ENCODE measurements at places on chromosomes 5 and 9.

DNA sequence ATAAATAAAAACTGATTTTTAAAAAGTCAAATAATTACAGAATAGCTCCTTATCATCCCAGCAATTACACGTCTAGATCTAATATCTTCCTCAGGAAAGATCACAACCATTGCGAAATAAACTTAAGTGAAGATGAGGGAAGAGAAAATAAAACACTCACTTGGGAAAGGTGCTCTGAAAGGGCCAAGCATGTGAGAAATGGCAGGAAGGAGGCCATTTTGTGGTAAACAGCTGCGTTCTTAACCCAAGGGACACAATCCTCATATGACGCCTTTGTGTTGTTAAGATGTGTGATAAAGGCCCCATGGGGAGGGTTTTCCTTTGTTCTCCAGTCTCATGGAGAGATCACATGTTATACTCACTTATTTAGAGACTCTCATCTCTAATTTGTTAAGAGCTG lies 32.5 kb downstream of the JAKMIP2 start:
- no peak for DNase-seq

DNA sequence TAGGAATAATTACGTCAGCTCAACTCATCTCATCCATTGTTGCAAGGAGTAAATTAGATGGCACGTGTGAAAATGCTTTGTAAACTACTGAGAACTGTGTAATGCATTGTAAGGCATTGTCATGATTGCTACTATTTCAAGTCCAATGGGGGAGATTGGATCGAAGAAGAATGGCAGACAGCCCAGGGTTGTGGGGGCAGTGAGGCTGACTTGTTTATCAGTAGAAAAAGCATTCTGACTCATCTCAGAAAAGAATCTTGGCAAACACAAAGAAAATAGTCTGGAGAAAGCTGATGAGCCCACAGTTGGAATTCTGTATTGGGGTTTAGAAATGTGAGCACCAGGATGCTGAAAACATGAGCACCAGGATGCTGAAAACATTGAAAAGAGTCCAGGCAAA lies 28.0 kb upstream of the DAP start:
- DNase-seq = no peak

DNA sequence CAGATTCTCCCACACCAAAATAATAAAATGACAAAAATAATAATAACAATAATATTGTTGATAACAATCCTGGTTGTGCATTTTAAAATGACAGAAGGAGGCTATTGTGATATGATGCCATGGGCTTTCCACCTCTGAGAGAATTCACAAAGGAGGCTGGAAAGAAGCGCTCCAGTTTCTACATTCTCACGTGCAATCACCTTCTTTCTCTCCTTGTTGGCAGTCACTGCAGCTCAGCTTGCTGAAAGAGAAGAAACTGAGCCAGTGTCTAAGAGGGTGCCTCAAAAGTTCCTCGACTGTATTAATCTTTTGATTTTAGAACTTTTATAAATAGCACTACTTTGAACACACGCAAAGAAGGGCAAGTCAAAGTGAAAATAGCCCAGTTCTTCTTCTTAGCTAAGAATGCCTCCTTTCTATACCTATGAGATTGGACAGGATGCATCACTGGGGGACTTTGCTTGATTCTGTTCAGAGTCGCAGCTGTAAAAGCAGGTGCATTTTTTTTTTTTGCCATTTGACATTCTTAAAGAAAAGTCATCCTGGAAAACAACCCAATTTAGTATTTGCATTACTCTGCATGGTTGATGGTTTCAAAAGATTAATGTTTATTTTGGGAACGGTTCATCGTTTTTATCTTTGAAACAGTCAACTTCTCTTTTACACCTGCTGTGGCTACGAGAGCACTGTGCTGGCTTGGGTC lies 12.4 kb upstream of the SUB1 start:
- DNase-seq = no peak

GRCh38 chr5:127961763-127962145 lies 121.8 kb upstream of the SLC12A2 start:
- DNase-seq = no peak

- peak; percentile 71 for DNase-seq
Observed at GRCh38 chr5:119343766-119344165, 12.1 kb upstream of the TNFAIP8 start.

DNA sequence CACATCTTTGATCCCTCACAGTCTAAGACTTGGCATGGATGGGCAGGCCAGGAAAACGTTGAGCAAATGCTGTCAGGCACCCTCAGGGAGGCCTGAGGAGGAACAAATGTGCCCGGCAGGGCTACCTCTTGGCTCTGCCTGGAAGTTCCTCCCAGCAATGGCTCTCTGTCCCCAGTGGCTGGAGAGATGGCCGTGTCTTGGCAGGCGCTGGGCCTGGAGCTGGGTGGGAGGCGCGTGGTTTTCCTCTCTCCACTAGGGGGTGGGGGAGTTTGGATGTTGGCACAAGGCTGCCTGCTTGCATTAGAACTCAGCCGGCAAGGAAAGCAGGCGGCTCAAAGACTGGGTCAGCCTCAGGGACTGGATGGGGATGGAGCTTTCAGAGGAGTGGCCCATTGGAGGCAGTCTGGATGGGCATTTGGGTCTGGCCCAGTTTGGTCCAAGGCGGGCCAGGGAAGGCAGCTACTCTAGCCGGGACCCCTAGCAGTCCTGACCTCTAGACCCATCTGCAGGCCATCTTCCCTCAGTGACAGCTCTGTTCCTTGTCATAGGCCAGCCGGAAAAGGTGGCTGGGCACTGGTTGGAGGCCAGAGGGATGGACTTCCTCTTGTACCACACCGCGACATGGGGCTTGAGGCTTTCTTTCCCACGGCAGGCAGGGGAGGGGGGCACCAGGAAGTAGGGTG lies 68.2 kb upstream of the STC2 start:
- DNase-seq = no peak

DNA sequence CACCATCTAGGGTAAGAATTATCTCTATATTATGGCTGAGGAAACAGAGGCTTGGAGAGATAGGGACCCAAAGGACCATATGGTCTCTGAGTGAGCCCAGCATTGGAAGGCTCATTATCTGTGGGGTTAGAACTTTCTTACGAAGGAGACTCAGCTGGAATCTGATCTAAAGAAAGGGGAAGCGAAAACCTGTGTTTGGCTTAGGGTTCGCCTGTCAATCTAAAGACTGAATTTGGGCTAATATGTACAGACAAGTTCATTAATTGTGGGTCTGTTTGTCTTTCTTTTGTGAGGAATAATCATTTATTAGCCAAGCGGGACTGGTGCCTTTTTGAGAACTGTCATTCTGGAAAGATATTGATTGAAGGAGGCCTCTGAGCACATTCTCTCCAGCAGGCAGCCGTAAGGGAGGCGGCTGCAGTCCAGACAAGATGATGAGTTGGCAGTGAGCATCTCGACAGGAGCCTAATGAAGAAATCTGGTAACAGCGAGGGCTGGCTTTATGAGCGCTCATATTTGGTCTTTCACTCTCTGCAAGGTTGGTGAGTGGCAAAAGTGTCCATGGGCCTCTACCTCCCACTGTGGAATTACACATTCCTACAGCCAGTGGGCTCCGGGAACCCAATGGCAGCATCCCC lies 104.2 kb upstream of the GPR151 start:
- DNase-seq = no peak

- no peak for DNase-seq
Observed at GRCh38 chr5:39494107-39494510, 69.3 kb upstream of the DAB2 start.

- DNase-seq = no peak
Observed at GRCh38 chr5:72485430-72485974, 21.7 kb downstream of the ZNF366 start.

DNA sequence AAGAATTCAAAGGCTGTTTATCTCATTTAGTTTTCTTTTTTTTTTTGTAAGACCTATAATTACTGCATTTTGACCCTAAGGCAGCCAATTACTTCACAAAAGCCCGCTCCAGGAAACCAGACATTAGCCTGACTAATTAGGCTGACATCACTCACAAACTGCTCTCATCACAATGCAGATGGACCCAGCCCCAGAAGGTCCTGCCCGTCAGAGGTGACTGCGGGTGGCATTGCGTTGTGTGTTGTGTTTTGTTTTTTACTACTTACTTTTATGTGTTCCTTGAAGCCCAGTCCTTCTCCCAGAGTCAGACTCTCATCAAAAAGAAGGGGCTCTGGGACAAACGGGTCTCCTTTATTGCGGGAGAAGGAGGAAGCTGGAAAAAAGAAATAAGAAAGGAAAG lies 172.2 kb downstream of the HSD17B3 start:
- DNase-seq = no peak

GRCh38 chr9:35453786-35454185 lies 36.1 kb upstream of the RUSC2 start:
- DNase-seq = no peak

DNA sequence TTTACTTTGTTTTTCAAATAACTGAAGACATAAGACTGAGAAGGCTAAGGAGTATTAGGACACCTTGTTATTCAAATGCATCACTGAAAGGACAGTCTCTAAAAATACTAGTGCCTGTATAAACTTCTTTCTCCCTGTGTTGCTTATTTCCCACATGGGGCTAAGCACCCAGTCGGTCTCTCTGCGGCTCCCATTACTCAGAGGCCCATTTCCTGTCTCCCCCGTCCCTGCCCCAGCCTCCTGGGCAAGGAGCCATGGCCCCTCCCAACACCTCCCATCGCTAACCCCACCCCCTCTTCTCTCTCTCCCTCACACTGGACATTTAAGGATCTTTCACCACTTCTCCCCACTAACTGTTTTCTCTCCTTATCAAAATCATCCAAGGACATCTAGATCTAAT lies 81.9 kb downstream of the EBF1 start:
- no peak for DNase-seq

DNA sequence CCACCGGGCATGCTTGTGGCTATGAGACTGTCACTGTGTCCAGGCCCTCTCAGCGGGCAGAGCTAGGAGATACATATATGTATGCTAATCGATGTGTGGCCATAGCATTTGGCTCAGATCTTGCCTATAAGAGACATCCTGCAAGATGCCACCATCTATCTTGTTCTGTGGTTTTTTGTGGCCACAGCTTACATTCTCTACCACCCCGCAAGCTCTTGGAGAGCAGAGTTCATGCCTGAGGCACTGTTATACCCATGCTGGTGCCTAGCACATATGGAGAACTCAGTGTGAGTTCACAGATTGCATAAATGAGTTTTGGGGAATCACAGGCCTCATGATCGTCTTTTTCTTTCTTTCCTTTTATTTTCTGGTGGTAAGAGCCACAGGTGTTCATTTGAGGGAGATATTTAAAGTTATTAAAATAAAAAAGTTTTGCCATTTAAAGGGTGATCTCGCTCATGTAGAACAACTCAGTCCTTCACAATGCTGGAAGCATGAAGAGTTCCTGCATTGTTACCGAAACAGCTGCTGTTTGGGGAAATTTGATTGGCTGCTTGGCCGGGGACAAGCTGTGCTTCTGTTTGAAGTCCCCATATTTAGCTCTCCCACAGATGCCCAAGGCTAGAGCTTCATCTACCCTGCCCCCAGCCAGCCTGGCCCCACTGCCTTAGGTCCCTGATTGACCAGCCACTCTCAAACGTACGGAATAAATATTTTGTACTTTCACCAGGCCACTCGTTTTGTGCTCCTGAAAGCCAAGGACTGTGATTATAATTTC lies 169.2 kb upstream of the MAP1B start:
- DNase-seq = no peak

DNA sequence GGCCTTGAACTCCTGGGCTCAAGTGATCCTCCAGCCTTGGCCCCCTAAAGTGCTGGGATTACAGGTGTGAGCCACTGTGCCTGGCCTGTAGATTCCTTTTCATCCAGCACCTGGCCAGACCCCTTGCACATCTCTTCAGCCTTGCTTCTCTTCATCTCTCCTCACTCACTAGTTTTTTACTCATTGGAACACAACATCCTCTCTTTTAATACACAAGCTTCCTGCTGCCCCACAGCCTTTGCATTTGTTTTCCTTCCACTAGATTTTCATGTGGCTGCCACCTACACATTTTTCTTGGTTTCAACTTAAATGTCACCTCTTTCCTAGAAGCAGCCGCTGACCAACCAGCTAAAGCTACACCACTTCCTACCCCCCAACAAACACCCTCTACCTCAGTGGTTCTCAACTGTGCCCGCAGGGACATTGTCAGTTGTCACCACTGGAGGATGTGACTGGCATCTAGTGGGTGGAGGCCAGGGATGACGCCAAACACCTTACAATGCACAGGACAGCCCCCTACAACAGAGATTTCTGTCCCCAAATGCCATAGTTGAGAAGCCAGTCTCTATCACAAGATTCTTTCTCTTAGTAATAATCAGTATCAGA lies 33.7 kb downstream of the HAVCR1 start:
- DNase-seq = no peak

DNA sequence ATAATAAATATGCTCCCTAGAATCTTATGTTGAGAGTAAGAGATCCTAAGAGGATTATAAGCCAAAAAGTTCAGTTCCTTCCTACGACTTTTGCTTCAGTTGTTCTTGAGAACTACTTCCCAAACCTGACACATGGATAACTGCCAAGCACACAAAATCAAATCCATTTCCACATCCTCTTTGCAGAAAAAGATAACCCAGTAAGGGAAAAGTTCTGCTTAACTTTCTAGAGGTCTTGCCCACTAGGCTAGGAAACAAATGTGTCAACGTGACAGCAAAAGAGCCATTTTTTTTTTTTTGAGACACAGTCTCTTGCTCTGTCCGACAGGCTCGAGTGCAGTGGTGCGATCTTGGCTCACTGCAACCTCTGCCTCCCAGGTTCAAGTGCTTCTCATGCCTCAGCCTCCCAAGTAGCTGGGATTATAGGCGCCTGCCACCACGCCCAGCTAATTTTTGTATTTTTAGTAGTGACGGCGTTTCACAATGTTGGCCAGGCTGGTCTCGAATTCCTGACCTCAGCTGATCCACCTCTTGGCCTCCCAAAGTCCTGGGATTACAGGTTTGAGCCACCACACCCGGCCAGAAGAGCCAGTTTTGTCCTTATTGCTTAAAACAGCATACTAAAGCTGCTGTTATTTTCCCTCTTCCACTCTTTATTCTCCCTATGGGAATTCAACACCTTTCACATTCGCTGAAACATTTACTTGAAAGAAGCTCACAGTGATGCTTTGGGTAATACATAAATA lies 24.2 kb downstream of the CSNK1A1 start:
- DNase-seq = no peak

- DNase-seq = no peak
Observed at GRCh38 chr5:36842087-36842486, 34.5 kb upstream of the NIPBL start.

DNA sequence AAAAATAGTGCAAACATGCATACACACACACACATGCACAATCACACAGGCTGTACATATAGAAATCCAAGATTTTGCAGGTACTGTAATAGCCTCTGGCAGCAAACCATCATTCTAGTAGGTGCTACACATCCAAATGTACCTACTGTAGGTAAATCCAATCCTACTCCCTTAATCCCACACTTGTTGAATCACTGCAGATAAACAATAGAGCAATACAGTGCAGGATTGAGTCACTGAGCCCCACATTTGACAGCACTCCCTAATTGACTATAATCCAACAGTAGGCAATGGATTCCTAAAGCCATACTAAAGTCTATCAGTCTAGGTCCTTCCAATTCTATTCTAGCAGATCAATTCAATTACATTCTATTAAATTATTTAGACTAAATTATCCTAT lies 1640.5 kb upstream of the CDH9 start:
- DNase-seq = no peak
